ENCODE measurements at places on chromosomes 4 and X.

GRCh38 chrX:42602136-42602535 is 175.8 kb downstream of the PPP1R2C start:
- DNase-seq: no peak

- DNase-seq: no peak
Observed at GRCh38 chr4:139278912-139279759, 889 bp downstream of the MGARP start.

- no peak for DNase-seq
Observed at GRCh38 chrX:14533867-14534266, 4.5 kb downstream of the GLRA2 start.

DNA sequence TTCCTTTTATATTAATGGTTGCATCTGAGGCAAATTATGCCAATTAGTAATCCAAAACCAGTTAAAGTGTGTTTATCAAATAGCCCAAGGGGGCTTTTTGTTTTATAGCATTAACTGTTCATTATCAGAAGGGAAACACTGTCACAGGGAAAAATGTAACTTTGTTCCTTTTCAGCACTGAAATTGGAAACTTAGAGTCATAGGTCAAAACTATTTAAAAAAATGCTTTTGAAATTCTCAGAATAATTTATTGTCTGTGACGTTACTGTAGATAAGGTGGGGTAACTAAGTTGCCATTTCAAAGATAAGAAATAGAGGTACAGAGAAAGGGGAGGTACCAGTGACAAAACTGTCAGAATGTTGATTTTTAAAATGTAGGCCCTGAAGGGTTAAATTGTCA is 129.3 kb downstream of the AKAP4 start:
- DNase-seq: no peak

- DNase-seq: peak; percentile 40
Observed at GRCh38 chr4:89242864-89243732, 64.5 kb downstream of the GPRIN3 start.

- DNase-seq: no peak
Observed at GRCh38 chrX:3374108-3374800, 27.8 kb upstream of the MXRA5 start.

GRCh38 chr4:159104694-159105414 is 2.0 kb downstream of the RAPGEF2 start:
- no peak for DNase-seq

DNA sequence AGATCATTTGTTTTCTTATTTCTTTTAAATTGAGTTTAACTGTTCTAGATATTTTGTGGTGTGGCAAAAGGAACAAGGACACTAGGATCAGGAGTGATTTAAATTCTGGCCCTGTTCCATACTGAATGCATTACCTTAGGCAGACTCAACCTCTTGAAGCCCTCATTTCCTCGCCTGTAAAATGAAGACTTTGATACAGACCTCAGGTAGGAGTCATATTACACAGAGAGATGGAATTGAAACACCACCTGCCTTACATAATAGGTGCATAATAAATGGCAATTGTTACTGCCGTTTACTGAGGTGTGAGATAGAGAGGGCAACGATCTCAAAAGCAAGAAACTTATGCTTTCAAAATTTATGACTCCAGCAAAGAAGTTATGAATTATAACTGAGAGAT is 28.2 kb upstream of the RASSF6 start:
- no peak for DNase-seq

DNA sequence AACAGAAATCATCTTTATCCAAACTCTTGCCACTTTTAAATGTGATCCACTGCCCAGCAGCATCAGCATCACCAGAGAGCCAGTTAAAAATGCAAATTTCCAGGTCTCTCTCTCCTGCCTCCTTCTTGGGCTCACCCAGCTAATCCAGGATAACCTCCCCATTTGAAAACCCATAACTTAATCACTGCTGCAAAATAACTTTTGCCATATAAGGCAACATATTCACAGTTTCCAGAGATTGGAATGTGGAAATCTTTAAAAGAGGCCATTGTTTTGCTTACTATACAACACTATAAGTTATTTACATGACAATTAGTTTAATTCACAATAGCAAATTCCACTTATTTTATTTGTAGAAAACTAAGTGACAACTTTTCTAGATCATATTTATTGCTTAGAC is 4.8 kb upstream of the EXOSC9 start:
- no peak for DNase-seq

DNA sequence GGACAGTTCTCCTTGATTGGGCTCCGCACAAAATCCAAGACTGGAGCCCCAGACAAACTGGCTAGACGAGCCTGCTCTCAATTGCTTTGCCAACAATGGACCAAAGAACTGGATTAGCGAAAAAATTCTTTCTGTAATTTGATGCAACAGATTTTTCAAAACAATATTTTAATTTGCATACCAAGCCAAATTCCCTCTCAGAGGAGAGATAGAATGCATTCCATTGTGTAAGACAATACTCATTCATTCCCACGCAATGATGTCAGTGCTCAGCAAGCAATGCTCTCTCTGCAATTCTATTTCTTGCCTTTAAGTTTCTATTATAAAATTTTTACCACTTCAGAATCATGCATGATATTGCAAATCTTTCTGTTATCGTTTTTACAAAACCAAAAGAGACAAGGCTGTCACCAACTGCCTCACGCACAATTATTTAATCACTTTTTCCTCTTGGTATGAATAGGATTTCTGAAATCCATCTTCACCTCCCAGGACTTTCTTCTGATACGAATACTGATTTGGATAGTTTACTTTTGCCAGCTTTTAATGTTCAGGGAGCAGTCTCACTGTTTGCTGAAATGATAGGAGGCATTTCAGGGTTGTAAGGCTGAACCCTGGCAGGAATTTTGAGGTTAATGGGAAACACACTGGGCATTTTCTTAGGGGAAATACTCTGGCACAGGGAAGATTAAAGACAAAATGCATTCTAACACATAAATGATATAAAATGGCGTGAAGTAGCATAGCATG is 46.1 kb upstream of the HCCS start:
- DNase-seq: no peak

- DNase-seq: no peak
Observed at GRCh38 chrX:139691493-139691842, 16.5 kb downstream of the MCF2 start.

- DNase-seq: no peak
Observed at GRCh38 chr4:176404621-176405020, 84.9 kb downstream of the SPCS3 start.

GRCh38 chr4:180828455-180829018 is 1414.7 kb upstream of the TENM3 start:
- peak; percentile 37 for DNase-seq

DNA sequence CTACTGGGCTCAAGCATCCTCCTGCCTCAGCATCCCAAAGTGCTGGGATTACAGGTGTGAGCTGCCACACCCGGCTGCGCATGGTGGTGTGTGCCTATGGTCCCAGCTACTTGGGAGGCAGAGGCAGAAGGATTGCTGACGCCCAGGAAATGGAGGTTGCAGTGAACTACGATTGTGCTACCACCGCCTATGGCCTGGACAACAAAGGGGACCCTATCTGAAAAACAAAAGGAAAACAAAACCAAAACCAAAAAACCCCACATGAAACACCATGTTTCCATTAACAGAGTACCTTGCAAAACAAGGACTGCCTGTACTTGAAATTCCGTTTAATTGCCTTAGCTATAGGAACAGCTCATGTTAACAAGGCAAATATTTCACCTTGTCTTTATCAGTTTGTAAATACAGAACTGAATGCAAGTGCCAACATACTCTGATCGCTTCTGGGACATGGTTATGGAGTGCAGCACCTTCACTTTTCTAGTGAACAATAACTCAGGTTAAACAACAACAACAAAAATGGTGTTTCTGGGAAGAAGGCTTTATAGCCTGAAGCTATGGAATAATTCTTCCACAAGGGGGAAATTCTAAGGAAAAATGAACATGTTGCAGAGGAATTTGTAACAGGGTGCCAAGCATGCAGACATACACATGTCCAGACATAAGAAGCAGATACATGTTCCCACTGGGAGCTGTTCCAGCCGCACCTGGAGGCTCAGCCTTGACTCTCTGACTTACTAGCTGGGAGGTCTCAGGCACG is 73.2 kb upstream of the STS start:
- no peak for DNase-seq

DNA sequence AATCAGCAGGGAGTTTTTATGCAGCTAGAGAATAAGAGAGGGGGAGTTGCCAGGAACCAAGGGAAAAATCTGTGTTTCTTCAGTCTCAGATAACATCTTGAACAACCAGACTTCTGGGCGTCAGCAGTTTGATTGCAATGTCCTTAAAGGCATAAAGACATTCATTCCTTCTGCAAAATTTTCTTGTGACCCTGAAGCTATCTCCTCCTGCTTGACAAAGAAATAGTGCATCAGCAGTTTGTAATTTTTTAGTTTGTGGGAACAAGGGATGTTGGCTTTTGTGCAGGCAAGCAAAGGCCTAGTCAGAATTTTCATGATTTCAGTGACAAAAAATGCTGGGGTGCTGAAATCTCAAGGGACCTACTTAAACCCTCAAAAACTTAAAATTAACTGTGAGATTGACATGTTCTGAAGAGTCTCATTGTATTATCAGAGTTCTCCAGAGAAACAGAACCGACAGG is 125.8 kb upstream of the UNC5C start:
- DNase-seq: no peak

- no peak for DNase-seq
Observed at GRCh38 chr4:188783175-188783574, 643.9 kb downstream of the TRIML1 start.

DNA sequence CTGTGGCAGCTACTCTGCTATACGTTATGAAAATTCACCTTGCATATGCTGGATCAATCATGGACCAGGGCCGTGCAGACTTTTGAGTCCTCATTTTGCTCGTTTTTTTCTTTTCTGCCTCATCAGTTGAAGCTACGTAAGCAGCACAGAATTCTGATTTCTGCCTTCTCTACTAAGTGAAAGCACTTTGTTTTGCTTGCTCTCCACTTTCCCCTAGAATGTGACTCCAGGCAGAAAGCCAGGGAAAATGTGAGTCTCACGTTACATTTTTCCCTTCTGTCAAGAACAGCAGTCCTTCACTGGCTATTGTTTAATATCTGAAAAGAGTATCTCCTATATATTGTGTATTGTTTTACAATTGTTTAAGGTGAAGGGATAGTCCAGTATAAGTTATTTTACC is 1840.1 kb downstream of the PCDH7 start:
- no peak for DNase-seq

- no peak for DNase-seq
Observed at GRCh38 chr4:38290914-38291313, 330.7 kb downstream of the PTTG2 start.

DNA sequence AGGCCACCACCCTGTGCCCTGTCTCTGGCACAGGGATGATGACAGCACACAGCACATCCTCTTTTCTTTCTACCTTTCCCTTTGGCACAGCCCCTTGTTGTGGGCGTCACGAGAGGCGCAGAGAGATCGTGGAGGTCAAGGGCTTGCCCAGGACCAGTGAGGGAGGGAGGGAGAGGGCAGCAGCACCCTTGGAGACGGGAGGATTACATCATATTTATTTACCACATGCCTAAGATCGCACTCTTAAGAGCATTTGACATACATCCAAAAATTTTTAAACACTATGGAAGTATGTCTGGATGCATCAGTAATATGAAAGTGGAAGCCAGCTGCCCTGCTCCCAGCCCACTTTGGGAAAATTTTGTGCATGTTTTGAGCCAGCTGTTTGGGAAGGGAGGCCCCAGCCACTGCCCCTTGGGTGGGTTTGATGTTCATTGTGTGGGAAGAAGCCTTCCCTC is 12.7 kb downstream of the WFS1 start:
- no peak for DNase-seq

DNA sequence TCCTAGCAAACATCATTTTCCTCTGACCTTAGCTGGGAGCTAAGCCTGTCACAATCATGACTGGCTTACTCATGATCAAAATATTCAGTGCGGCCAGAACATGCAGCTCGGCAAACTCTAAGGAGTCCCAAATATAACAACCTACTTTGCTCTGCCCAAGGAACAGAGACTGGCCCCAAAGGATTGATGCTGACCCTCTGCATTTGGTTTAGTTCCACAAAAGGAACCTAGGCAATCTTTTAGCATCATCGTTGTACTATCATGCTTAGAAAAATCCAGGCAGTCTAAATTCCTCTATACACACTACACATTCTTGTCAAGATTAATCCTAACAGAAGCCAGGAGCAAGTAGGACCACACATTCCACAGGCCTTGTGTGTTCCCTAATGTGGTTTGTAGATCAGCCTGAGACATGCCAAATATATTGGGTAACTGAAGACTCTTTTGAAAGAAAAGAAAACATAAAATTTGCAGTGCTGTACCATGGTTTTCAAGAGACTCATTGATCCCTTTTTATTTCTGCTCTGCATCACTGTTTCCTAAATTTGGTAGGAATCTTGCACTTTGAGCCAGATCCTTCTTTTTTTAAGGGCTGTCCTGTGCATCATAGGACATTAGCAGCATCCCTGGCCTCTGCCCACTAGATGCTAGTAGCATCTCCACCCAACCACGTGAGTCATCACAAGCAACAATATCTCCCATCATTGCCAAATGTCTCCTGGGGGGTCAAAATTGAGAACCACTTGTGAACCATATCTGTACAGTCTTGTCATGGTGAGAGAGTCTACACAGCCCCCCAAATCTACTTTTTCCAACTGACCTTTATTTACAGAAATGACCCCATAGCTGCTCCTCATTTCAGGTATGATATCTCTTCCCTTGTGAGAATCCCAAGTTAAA is 17.6 kb upstream of the CC2D2A start:
- no peak for DNase-seq

GRCh38 chr4:163621821-163622220 is 127.3 kb downstream of the TMA16 start:
- DNase-seq: peak; percentile 87

DNA sequence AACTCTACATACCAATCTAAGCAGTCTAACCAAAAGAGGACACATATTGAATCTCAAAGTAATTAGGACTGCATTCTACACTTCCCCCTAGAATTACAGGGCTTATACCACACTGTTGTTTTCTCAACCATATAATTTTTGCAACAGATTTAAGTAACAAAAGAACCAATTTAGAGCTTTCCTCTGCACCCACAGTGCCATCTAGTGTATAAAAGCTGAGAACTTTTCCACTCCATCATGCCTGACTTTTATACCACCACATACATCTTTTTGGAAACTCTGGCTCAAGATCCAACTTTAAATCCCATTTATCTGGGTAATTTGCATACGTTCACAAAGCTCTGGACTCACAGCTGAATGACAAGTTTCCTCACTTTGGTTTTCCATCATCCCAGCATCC is 99.5 kb downstream of the EFHC2 start:
- peak; percentile 36 for DNase-seq

- no peak for DNase-seq
Observed at GRCh38 chrX:13050151-13050550, 5.7 kb upstream of the FAM9C start.
